ENCODE measurements at places on chromosomes 16 and 17.
A peak's percentile ranks its signal among the peaks of the same experiment; 100 is the strongest.

- peak; percentile 50 for DNase-seq
Measured at GRCh38 chr17:78258323-78259191, 27.1 kb downstream of the TMEM235 start.

DNA sequence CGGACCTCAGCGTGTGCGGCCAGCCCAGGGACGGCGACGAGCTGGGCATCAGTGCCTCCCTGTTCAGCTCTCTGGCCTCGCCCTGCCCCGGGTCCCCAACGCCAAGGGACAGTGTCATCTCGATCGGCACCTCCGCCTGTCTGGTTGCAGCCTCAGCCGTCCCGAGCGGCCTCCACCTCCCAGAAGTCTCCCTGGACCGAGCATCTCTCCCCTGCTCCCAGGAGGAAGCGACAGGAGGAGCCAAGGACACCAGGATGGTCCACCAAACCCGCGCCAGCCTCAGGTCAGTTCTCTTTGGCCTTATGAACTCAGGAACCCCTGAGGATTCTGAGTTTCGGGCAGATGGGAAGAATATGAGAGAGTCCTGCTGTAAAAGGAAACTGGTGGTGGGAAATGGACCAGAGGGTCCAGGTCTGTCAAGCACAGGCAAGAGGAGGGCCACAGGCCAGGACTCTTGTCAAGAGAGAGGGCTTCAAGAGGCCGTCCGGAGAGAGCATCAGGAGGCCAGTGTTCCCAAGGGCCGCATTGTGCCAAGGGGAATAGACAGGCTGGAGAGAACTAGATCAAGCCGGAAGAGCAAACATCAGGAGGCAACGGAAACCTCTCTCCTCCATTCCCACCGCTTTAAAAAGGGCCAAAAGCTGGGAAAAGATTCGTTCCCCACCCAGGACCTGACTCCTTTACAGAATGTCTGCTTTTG, 825 bp downstream of the HASPIN start:
- DNase-seq, result no peak

DNA sequence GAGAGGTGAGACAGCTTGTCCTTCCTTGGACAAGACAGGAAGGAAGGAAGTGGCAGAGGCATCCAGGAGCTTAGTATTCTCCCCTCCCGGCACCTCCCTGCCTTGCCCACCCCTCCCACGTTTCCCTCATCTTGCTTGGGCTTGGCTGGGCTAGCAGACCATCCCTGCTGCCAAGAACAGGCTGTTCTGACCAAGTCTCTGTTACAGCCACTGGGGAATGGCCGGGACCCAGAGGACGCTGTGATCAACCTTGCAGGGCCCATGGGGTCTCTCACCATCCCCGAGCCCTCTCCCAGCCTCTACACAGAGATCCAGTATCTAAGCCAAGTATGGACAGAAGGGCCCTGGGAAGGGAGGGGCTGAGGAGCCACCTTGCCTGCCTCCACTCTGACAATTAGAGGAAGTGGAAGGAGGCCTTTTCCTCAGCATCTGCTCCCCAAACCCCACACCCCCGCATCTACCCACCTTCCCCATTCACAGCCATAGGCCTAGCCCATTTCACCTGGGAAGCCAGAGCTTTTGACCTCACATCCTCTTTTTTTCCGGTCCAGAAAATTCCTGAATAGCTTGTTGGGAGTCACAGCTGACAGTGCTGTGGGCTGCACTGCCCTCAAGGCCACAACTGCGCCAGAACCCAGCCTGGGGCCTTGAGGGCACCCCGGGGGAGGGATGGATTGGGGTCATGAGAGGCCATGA, 14.1 kb downstream of the CD300LG start:
- DNase-seq, result no peak

DNA sequence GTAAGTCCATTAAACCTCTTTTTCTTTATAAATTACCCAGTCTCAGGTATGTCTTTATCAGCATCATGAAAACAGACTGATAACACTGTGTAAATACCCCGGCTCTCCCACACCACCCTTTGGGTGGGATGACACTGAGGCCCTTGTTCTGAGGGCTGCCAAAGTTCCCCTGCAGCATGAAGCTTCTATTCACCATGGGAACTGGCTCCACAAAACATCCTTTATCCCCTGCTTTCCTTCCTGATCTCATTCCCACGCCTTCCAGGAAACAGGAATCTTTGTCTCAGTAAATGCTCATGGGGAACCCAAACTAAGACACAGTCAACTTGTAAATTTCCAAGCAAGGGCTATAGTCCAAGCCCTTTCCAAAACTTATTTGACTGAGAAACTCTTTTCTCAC, 88.4 kb downstream of the ABCC12 start:
- no peak for DNase-seq
